ENCODE measurements at places on chromosomes 4 and X. TPM values are rescaled to one million over a fixed set of nuclear protein-coding genes. Genes with fewer than 3 reads are reported as not detected.

The CACNA1F gene
- total RNA-seq = not detected

The NIPAL1 gene
- total RNA-seq = 3.8 TPM

The RAB40AL gene
- total RNA-seq = not detected

The CABS1 gene
- not detected for total RNA-seq

The NPFFR2 gene
- total RNA-seq = 0.64 TPM

The PPP3CA gene
- 103 TPM for total RNA-seq

The SMR3B gene
- total RNA-seq = not detected

The PASD1 gene
- not detected for total RNA-seq

- no peak overlapping the region for H3K4me3 ChIP-seq
- H3K4me1 ChIP-seq = no peaks in the 10 kb centered on the region
- no peaks in the 10 kb centered on the region for H3K36me3 ChIP-seq
Observed at GRCh38 chr4:178894126-178894525, 1451.9 kb upstream of the AGA start.

DNA sequence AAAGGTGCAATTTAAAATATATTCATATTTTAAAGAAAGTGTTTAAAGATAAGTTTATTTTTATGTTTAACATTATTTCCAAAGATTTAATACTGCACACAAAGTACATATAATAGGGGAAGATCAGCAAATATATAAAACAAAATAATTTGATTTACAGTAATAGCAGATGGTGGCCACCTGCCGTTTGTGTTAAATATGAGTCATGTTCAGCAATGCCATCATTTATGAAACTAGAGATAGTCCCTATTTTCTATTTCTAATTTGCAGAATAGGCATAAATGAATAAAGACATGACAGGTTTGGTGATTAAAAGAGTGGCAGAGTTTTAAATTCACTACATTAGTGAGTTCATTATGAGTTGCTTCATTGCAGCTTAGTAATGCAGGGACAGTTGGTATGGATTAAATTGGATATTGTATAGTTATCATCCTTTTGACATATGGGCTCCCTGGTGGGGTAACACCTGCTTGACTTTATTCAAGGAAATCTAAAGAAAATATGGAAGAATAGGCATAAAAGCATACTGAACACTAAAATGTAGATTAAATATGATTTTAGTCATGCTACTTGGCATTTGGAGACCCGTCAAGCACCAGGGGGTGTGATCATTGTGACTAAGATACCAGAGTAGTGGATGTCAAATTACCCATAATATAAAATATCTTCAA lies 78.8 kb upstream of the BANK1 start:
- H3K4me1 ChIP-seq = no peaks in the 10 kb centered on the region
- no peaks in the 10 kb centered on the region for H3K36me3 ChIP-seq
- H3K27me3 ChIP-seq = no peaks in the 10 kb centered on the region
- no peak for DNase-seq

DNA sequence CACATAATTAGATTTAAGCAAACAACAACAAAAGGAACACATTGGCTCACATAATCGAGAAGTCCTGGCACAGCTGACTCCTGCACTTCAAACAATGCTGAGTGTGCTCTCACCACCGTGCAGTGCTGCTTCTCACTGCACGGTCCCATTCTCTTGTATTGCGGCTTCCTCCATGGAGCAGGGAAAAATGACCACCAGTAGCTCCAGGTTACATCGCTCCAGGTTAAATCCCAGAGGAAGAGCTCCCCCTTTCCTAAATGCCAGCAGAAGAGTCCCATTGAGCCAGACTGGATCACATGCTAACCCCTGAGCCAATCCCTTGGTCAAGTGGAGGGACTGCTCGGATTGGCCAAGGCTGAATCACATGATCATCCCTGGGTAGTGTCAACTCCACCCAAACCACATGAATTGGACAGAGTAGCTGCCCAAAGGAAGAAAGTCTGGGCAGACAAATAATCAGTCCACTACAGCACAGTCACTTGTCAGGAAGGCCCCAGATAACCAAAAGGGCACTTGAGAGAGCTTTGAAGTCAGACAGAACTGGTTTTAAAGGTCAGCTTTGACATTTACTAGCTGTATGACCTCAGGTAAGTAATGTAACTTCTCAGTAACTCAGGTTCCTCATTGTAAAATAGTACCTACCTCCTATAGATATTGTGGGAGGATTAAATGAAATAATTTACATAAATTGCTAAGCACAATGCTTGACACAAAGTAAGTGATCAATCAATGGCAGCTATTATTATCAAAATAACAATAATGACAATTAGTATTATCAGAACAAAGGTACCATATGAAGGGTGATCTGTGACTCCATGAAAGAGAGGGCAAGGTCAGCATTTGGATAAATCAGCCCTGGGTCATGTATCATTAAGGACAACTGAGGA lies 14.3 kb downstream of the TEC start:
- H3K27me3 ChIP-seq = no peaks in the 10 kb centered on the region
- H3K27ac ChIP-seq = no peak overlapping the region
- H3K4me1 ChIP-seq = peaks cover 7% of the 10 kb centered on the region

DNA sequence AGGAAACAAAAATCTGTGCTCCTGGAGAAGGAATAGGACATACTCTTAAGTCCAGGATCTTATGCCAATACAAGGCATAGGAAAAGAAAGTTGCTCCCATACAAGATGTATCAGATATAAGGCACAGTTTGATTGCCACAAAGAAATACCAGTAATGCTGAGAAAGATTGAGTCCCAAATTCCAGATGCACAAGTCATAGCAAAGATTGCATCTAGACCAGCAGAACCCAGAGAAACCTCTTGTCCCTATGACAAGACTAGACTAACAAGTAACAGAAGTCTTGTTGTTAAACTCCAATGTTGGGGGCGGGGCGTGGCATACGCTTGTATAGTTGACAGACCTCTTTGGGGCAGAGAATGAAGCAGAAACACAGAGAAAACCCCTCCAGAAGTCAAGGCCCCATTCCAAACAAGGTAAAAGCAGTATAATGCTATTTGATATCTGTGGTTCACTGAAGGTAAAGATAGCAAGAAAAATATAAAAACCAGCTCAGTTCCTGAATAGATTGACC lies 671.5 kb upstream of the GRIA3 start:
- H3K4me1 ChIP-seq = no peaks in the 10 kb centered on the region
- peak; percentile 45 for DNase-seq
- H3K4me3 ChIP-seq = no peak overlapping the region
- H3K36me3 ChIP-seq = no peaks in the 10 kb centered on the region
- no peak overlapping the region for H3K27ac ChIP-seq

DNA sequence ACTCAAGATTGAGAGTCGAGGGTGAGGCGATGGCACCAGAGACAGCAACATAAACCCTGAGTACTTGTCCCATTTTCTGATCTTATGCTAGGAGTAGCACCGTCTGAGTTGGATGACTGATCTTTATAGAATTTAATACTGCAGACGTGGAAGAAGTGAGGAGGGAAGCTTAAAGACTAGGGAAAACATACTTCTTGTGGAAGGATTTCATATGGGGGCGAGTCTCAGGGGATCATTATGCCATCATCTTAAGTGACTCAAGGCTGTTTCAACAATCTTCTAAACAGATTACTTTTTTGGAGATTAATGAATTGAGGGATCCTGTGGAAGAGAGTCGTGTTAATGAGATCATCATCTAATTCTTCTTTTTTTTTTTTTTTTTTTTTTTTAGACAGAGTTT lies 17.2 kb upstream of the FAT1 start:
- H3K4me3 ChIP-seq = no peak overlapping the region
- H3K27ac ChIP-seq = no peak overlapping the region
- no peaks in the 10 kb centered on the region for H3K27me3 ChIP-seq
- no peaks in the 10 kb centered on the region for H3K36me3 ChIP-seq

- H3K4me3 ChIP-seq = peak overlapping the region; percentile 99
- H3K27me3 ChIP-seq = no peaks in the 10 kb centered on the region
- H3K27ac ChIP-seq = peak overlapping the region; percentile 98
- peaks cover 20% of the 10 kb centered on the region for H3K36me3 ChIP-seq
Observed at GRCh38 chr4:82371497-82371896, 2.3 kb downstream of the HNRNPD start.

- H3K36me3 ChIP-seq = no peaks in the 10 kb centered on the region
- no peaks in the 10 kb centered on the region for H3K27me3 ChIP-seq
- DNase-seq = no peak
- no peak overlapping the region for H3K27ac ChIP-seq
- H3K4me1 ChIP-seq = no peaks in the 10 kb centered on the region
Observed at GRCh38 chr4:3830774-3831528, 64.8 kb downstream of the ADRA2C start.

- H3K4me3 ChIP-seq = no peak overlapping the region
- H3K27ac ChIP-seq = no peak overlapping the region
- no peak for DNase-seq
- H3K27me3 ChIP-seq = no peaks in the 10 kb centered on the region
- no peaks in the 10 kb centered on the region for H3K4me1 ChIP-seq
Observed at GRCh38 chr4:113845138-113845537, 83.6 kb upstream of the CAMK2D start.

GRCh38 chrX:37350034-37350365 lies 836 bp downstream of the PRRG1 start:
- H3K36me3 ChIP-seq = no peaks in the 10 kb centered on the region
- peak; percentile 14 for DNase-seq
- peak overlapping the region; percentile 87 for H3K4me3 ChIP-seq
- H3K27ac ChIP-seq = peak overlapping the region; percentile 45
- H3K4me1 ChIP-seq = no peaks in the 10 kb centered on the region

- no peaks in the 10 kb centered on the region for H3K36me3 ChIP-seq
- H3K4me3 ChIP-seq = no peak overlapping the region
- no peak for DNase-seq
- H3K27ac ChIP-seq = no peak overlapping the region
- H3K4me1 ChIP-seq = peaks cover 33% of the 10 kb centered on the region
Observed at GRCh38 chr4:108878806-108879205, 116.0 kb upstream of the ETNPPL start.

- H3K4me1 ChIP-seq = no peaks in the 10 kb centered on the region
- H3K27ac ChIP-seq = no peak overlapping the region
- no peak overlapping the region for H3K4me3 ChIP-seq
- H3K27me3 ChIP-seq = no peaks in the 10 kb centered on the region
- no peak for DNase-seq
Observed at GRCh38 chr4:6902318-6903042, 7.1 kb upstream of the TBC1D14 start.

DNA sequence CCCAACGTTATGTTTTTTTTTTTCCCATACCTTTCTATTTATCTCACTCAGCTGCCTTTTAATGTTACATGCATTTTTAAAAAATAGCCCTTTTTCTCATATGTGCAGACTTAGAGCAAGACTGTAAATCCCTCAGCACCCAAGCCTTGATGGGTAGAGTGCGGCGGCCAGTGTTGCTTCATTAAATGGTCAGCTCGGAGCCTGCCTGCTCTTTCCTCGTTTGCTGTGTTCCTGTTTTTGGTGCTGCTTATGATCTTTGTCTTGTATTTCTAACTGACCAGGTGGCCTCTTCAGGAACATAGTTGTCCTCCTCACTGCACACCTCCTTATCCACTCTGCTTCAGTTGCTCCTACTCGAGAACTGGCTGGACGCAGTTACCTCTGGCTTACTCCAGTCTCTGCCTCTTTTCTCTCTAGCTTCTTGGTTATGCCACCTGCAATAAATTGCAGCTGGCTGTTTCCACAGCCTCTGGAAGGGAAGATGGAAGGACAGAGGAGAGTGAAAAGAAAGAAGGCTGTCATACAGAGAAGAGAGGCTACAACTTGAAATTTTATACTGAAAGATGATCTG lies 10.7 kb downstream of the RBPJ start:
- DNase-seq = no peak
- H3K27ac ChIP-seq = no peak overlapping the region
- H3K4me3 ChIP-seq = no peak overlapping the region
- peaks cover 27% of the 10 kb centered on the region for H3K4me1 ChIP-seq
- H3K36me3 ChIP-seq = no peaks in the 10 kb centered on the region

GRCh38 chrX:2561456-2561855 lies 60.7 kb upstream of the DHRSX start:
- no peak overlapping the region for H3K4me3 ChIP-seq
- H3K27ac ChIP-seq = no peak overlapping the region
- H3K36me3 ChIP-seq = no peaks in the 10 kb centered on the region
- peaks cover 2% of the 10 kb centered on the region for H3K27me3 ChIP-seq
- H3K4me1 ChIP-seq = no peaks in the 10 kb centered on the region
- no peak for DNase-seq
